ENCODE measurements at places on chromosomes 16 and 17. TPM values are rescaled to one million over a fixed set of nuclear protein-coding genes. Genes with fewer than 3 reads are reported as not detected.

- no peak for DNase-seq
Measured at GRCh38 chr17:37689317-37689716, 46.1 kb upstream of the DDX52 start.

GRCh38 chr17:48564188-48565021 is 13.7 kb downstream of the HOXB4 start:
- no peak for DNase-seq

- no peak for DNase-seq
Measured at GRCh38 chr16:51151961-51152663, 1.0 kb upstream of the SALL1 start.

- DNase-seq: peak; percentile 64
Measured at GRCh38 chr17:6427279-6427781, 7.6 kb downstream of the AIPL1 start.

Gene TRPV3
- total RNA-seq: 1.3 TPM

DNA sequence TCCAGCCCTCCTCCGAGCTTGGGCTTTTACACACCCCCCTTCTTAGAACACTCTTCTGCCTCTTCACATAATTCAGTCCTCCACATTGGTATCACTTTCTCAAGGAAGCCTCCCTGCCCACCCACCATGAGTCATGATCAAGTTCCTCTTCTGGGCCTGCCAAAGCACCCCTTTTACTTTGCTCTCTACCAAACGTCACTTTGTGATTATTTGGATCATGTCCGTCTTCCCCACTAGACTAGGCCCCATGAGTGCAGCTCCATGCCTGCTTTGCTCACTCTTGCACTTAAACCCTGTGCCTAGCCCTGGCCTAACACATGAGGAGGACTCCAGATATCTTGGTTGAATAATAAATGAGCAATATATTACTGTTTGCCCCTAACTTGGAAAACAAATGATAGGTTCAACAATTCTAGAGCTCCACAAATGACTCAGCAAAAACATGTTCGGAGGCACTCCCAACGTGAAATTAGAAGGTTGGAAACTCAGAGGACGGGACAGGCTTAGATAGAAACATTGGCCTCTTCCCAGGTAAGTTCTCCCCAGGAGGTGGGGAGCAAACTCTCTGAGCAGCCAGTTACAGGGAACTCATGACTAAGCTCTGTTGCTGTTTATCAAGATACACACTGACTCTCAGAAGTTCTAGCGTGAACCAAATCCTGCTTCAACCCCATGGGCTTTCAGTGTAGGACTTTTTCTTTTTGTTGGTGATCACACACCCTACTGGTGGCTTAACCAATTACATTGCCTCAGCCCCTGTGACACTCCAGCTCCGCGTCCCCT is 28.3 kb downstream of the G6PC1 start:
- DNase-seq: peak; percentile 73

DNA sequence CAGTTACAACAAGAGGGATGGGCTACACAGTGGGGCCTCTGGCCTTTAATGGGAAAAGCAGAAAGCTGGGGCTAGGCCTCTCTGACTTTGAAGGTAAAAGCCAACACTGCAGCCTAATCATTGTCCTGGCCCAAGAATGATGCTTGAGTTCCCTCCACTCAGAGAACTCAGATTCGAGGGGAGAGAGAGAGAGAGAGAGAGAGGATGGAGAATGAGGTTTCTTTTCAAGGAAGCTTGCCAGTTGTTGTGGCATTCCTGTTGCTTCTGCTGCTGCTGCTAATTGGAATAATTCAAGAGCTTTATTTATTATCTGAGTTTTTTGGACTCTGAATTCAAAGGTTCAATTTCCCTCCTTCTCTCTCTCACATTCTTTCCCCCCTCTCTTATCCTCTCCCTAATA is 144.6 kb upstream of the IRX6 start:
- no peak for DNase-seq

- DNase-seq: no peak
Measured at GRCh38 chr16:4378161-4378666, 6.6 kb downstream of the VASN start.

Gene AXIN1
- 21.6 TPM for total RNA-seq

Gene RNF227
- total RNA-seq: 6.9 TPM

Gene ADGRG3
- total RNA-seq: not detected

DNA sequence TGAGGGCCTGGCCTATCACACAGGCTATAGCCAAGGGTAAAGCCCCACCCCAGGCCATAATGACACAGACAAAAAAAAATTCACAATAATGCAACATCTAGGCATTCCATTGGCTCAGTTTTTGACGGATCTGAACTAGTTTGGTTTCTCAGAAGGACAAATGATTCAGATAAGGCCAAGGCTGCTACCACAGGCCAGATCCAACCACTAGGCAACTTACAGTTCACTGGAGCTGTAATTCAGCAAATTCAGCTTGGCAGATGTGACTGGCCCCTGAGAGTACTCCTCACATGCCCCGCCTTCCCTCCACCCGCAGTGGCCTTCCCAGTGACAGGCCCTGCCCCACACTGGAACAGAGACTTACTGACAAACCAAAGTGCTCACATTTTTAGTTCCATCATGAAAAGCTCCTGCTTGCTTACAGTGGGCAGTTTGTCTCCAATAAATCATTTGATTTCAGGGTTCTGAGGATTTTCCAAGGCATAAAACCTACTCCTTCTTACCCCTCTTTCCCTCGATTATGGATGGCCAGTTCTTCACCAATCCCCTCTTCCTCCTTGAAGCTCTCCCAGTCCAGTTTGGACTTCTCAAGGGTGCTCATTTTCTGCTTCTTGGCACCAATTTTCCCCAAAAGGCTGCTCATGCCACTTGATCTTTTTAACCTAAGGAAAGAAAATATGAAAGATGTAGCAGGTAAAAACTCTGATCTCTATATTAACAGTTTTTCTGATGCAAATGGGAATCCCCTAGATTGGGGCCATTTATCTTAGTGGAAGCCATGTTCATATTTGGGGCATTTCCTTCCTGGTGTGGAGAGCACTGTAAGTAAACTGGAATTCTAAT is 53.3 kb upstream of the BCAR1 start:
- DNase-seq: peak; percentile 96

Gene CLDN6
- total RNA-seq: 0.06 TPM

DNA sequence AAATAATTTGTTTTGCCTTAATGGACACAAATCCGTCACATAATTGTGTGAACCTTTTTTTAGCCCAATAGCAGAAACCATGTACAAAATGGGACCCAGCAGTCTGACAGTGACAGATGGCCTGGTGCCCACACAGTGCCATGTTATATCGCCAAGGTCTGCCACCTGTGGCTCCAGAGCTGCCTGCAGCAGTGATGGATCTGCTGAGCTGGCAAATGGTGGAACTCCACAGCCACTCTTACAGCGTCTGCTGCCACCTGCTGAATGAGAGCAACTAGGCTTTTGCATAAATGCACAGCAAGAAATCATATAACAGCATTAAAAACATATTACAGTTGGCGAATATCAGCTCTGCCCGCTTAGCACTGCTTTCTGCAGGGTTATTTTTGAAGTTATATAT is 59.4 kb downstream of the NUP93 start:
- peak; percentile 58 for DNase-seq

GRCh38 chr16:76199681-76200220 is 77.5 kb upstream of the CNTNAP4 start:
- DNase-seq: no peak

GRCh38 chr17:17062356-17062755 is 20.1 kb downstream of the MPRIP start:
- peak; percentile 83 for DNase-seq

DNA sequence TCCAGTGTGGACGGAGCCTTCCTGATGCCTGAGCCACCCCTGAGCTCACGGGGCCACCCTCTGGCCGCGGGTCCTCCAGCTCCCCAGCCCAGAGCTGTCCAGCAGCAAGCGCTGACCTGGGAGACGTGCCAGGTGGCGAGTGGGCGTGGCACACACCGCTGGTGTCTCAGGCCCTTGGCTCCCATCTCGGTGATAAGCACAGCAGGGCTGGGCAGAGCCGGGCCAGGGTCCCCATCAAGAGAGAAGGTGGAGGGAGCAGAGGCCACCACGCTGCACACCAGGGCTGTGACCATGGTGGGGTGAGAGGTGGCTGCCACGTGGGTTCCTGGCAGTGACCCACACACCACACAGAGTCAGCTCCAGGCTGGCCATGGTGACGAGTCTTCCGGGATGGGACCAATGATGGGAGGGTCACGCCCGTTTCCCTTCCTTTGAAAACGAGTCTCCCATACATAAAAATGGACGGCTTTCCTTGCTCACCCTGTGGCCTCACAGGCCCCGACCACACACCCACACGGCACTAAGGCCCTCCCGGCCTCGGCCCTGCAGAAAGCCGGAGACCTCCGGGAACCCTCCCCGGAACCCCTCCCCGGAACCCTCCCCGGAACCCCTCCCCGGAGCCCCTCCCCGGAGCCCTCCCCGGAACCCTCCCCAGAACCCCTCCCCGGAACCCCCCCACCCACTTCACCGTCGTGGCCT is 16.8 kb downstream of the UTS2R start:
- DNase-seq: no peak

Gene CSH1
- total RNA-seq: not detected

- no peak for DNase-seq
Measured at GRCh38 chr17:4166419-4166818, 23.4 kb downstream of the CYB5D2 start.

- DNase-seq: peak; percentile 93
Measured at GRCh38 chr17:27244491-27245223, 49.3 kb upstream of the WSB1 start.

DNA sequence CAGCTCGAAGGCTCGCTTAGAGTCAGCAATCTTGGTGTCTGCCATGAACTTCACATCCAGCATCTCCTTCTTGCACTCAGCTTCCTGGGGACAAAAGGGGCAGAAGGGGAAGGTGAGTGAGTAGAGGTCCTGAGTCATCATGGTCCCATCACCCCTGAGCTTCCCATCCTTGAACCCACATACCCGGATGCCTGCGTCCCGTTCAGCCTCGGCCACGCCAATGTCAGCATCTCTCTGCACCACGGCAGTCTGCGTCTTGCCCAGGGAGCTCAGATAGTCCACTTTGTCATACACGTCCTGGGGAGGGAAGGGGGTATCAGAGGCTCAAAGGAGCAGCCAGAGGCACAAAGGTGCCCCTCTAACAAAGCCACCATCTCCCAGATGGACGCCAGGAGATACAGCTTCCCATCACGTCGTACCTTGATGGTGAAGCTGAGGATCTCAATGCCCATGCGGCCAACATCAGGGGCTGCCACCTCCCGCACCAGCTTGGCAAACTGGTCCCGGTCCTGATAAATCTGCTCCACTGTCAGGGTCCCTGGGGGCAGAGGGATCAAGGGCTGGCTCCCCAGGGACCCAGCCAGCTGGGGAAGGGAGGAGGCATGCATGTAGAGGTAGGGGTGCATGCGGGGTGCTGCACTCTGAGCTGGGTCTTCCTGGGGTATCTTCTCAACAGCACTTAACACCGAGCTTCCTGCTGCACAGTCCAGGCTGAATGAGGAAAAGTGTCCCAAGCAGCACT is 15.2 kb downstream of the FLOT2 start:
- DNase-seq: no peak

DNA sequence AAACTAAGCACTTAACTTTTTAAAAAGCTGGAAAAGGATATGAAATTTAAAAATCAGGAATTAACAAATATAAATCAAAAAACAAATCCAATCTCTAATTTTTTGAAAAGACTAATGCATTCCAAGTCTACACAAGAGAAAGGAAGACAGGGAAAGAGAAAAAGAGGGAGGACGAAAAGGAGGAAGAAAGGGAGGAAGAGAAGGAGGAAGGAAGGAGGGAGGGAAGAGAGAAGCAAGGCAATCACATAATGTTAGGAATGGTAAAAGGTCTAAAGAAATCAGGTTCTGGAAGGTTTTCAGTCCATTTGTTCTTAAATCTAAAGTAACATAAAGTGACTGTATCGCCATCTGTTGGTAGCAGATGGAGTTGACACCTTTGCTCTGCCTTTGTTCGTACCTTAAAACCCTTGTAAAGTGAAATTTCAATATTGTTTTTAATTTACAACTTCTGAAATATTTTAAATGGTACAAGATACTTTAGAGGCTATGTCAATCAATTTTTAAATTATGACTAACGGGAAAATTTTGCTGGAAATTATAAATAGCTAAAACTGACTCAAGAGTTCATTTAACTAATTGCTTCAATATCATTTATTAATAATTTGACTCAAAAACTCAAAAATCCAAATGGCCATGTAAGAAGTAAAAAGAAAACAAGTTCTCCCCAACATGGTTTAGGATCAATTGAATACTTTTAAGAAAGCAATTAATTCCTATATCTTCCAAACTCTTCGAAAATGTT is 20.4 kb upstream of the CDYL2 start:
- DNase-seq: peak; percentile 24

Gene CHST5
- total RNA-seq: not detected

Gene NOS2
- total RNA-seq: not detected

Gene ERI2
- 41.1 TPM for total RNA-seq

DNA sequence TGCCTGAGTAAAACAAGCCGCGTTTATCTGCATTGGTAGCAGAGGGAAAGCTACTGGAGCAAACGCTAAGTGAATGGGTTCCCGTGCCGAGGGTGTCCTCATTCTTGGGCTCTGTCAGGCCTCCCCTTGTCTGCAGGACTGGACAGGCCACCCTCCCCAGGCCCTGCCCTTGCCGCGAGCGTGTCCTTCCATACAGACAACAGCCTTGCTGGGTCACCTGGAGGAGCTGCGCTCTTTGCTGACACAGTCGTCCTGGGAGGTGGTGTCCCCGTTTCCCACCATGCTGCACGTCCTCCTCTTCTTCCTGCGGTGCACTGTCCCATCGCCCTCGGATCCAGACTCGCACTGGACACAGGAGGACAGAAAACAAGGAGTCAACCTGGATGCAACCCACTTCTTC is 7.8 kb upstream of the MXRA7 start:
- DNase-seq: no peak

Gene CISD3
- 7.4 TPM for total RNA-seq

DNA sequence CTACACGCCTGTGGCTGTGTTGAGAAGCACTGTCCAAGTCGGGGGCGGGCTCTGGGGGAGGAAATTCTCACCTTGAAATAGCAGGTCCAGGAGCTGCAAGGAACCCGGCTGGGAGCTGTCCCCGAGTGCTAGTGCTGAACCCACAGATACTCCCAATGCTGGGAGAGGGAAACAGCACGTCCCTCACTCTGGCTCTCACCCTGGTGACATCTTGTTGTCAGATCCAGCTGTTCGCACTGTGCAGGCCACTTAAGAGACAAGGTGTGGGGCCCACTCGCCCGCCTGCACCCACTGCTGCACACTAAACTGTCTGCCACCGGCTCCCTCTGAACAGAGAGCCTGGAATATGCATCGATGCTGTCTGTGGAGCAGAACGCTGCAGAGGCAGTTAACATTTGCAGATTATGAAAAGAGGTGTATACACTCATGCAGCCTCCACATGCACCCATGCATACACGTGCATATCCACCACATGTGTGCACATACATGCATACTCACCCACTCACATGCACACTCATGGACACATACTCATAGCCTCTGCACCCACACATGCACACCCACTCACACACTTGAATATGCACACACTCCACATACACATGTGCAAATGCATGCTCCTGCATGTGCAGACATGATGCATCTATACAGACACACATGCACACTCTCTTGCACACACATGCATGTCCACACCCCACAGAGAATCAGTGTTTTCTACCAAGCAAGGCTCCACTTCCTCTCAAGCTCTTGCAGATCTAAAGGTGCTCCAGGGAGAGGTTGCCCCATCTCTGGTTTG is 42.0 kb downstream of the MGAT5B start:
- peak; percentile 10 for DNase-seq

- DNase-seq: no peak
Measured at GRCh38 chr16:57563761-57564160, 21.3 kb downstream of the ADGRG5 start.
